ENCODE measurements at places on chromosomes 1 and 21.

- DNase-seq, result no peak
Measured at GRCh38 chr1:116553386-116554115, 17.3 kb downstream of the CD58 start.

DNA sequence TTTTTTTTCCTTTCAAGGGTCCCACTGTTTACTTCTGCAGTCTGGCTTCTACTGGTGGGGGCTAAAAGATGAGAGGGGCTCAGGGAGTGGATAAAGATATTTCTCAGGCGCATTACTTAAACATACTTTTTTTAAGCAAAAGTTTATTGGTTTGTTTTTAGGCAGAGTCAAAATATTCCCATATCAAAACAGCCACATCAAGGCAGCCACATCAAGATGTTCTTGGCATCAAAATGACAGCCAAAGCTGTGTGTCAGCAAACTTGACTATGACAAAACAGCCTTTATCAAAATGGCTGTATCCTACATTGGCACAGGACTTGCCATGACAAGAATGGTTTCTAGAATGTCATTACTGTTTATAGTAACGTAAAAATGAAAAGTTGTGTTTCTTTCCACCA is 22.1 kb upstream of the RASAL2 start:
- no peak for DNase-seq

DNA sequence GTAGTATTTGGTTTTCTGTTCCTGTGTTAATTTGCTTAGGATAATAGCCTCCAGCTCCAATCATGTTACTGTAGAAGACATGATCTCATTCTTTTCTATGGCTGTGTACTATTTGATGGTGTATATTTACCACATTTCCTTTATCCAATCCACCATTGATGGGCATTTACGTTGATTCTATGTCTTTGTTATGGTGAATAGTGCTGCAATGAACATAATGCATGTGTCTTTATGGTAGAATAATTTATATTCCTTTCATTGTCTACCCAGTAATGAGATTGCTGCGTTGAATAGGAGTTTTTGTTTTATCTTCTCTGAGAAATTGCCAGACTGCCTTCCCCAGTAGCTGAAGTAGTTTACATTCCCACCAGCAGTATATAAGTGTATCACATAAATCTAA is 538.8 kb downstream of the LRRIQ3 start:
- DNase-seq, result no peak

DNA sequence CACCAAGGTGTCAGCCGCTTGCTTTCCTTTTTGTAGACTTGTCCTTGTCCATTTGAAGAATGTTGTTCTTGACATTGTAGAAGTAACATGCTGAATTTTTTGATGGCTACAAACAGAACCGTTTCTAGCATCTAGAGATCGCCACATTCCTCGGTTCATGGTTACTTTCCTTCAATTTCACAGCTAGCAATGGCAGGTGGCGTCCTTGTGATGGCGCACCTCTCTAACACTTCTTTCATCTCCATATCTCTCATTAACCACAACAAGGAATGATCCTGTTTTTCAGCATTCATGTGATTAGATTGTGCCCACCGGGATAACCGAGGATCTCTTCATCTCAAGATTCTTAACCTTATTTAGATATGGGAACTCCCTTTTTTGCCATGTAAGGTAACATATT is 2129.8 kb downstream of the NCAM2 start:
- no peak for DNase-seq

GRCh38 chr1:205458777-205459566 is 3.1 kb upstream of the BLACAT1 start:
- DNase-seq, result no peak

GRCh38 chr1:209710847-209711246 is 6.2 kb downstream of the HSD11B1 start:
- DNase-seq, result no peak

Measured in stimulated activated CD4-positive, alpha-beta T cell treated with anti-CD3 and anti-CD28 coated beads, Interleukin-15, amount 100 ng/mL, for 48 hours (primary cell).